ENCODE measurements at places on chromosomes 16 and 17.

DNA sequence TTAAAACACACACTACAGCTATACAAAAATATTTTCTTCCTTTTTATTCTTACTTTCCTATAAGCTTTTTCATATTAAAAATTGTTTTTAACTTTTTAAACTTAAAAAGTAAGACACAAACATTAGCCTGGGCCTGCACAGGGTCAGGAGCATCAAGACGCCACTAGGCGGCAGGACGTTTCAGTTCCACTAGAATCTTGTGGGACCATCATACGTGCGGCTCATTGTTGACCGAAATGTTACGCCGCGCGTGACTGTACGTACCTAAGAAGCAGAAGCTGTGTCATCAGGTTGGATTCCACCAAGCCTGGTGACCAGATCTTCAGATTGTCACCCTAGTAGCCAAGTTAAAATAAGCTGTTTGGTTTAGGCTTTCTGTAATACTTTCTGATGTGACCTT is 47.1 kb downstream of the USP10 start:
- DNase-seq = no peak

DNA sequence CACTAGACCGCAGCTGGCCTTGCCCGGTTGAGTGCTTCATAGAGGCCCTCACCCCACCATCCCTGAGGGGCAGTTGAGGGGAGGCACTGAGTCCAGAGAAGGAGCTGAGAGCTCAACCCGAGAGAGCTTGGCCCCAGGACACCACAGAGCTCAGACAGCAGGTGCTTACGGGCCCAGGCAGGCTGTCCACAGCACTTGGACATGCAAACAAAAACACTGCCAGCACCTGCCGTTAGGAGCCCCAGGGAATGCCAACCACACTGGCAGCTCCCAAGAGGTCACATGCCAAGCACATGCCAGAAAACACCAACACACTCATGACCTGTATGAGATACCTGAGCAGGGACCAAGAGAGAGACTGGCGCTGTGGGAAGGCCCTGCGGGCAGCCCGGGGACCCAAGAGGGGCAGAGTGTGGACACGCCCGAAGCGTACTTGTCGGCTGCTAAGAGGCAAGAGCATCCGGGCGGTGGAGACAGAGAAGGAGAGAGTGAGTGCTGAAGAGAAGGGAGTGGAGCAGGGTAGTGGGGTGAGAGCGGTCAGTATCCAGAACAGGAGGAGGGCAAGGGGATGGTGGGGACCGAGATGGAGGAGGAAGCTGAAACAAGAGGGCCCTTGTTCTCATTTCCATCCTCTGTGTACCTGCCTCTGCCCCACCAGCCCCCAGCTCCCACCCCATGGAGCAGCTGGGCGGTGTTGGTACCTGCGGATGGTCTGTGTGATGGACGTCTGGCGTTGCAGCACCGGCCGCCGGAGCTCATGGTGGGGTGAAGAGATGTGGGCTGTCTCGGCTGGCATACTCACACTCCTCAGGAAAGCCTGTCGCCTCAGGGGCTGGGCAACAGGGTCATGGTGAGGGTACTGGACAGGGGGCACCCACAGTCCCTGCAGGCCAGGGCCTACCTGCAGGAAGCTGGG is 8.2 kb downstream of the RHBDF1 start:
- DNase-seq = no peak

- no peak for DNase-seq
Measured at GRCh38 chr17:78652913-78653312, 75.7 kb upstream of the DNAH17 start.

- DNase-seq = no peak
Measured at GRCh38 chr17:51335006-51335590, 74.8 kb downstream of the UTP18 start.

- DNase-seq = no peak
Measured at GRCh38 chr17:27430882-27431491, 25.3 kb upstream of the KSR1 start.

DNA sequence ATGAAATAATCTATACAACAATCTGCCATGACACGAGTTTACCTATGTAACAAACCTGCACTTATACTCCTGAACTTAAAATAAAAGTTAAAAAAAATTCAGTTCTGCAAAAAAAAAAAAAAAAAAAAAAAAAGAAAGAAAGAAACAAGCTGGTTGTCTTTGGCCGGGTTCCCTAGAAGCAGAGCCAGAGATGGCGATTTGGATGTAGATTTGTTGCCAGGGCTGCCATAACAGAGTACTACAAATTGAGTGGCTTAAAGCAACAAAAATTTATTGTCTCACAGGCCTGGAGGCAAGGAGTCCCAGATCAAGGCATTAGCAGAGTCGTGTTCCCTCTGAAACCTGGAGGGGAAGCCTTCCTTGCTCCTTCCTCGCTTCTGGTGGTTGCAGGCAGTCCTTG is 20.4 kb downstream of the SYT17 start:
- DNase-seq = no peak

DNA sequence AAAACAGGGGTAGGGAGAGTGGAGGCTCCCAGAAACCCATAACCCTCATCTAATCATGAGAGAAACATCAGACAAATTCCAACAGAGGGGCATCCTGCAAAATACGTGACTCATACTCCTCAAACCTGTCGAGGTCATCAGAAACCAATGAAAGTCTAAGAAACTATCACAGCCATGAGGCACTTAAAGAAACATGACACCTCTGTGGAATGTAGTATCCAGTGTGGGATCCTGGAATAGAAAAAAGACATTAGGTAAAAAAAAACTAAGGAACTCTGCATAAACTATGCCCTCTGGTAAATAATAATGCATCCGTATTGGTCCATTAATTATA is 16.4 kb downstream of the CDH5 start:
- no peak for DNase-seq

- DNase-seq = no peak
Measured at GRCh38 chr17:75707079-75707571, 14.1 kb upstream of the ITGB4 start.

- no peak for DNase-seq
Measured at GRCh38 chr16:53837426-53837825, 133.5 kb downstream of the FTO start.

DNA sequence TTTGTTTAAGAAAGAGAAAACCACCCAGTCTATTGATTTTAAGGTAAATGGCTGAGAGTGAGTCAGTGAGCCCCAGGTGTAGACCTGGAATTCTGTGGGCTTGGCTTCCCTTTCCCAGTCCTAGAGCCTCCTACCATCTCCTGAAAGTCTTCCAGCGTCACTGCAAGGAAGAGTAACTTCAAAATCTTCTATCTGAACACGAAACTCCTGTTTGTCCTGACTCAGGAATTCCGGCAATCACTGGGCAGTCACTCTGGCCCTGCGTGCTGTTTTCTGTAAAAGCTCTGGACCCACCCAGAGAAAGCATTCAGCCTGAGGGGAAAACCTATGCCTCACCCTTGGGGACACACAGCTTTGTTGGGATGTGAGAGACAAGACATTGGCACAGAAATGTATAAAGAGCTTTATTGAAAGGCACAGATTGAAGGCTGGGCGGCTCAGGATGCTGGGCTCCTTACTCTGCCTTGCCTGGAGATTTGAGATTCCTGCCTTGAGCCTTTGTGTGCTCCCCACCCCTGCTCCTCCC is 15.9 kb downstream of the MINK1 start:
- no peak for DNase-seq

- DNase-seq = no peak
Measured at GRCh38 chr17:37530420-37530819, 40.7 kb downstream of the DUSP14 start.

- no peak for DNase-seq
Measured at GRCh38 chr17:80233202-80233601, 13.0 kb downstream of the SLC26A11 start.

GRCh38 chr16:53506254-53506653 is 3.2 kb upstream of the AKTIP start:
- DNase-seq = no peak

GRCh38 chr17:82531431-82531881 is 11.9 kb downstream of the FOXK2 start:
- no peak for DNase-seq

- no peak for DNase-seq
Measured at GRCh38 chr17:47816111-47816735, 5.4 kb downstream of the OSBPL7 start.

DNA sequence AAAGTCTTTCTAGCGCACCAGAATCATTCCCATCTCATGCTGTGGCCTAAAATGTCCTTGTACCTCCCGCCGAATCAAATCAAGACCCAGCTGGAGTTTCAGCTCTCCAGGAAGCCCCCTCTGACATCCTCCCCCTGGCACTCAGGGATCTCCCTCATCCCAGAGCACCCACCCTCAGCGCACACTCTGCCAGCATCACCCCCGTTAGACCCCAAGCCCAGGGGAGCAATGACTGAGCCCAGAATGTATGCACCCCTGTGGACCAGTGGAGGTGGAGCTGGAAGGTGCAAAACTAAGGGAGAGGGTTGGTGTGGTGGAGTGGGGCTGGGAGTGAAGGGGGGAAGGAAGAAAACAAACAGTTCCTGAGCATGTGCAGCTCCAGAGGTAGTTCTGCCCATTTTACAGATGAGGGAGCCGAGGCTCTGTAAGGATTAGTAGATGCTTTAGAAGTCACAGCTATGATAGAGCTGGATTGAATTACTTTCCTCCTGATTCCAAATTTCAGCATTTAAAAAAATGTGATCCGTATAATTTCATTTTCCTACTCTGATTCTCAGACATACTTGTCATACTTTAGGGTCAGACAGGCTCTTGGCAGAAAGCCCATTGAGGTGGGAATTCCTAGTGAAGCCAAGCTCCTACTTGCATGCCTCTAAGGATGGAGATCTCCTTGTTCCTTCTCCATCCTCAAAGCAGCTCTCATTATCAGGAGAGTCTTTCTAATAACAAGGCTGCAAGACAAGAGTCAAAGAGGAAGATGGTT is 242.7 kb downstream of the KATNIP start:
- DNase-seq = no peak

GRCh38 chr17:22305356-22306071 is 613.2 kb downstream of the KCNJ18 start:
- DNase-seq = no peak

DNA sequence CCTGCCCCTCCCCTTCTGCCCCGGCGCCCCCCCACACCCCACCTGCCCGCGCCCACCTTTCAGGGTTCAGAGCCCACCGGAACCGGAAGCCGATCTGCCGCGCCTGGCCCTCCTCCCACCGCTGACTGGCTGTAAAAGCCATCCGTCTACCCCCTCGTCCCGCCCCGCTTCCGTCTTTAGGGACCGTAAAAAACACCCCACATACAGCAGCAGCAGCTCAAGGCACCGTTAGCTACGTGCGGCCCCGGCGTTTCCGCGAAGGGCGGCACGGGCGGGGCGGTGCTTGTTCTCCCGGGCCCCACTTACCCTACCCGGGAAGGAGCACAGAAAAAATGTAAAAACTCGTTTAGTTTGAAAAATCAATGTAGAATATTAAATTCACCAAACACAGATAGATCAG is at the start of gene MRPL28:
MRPL28 (minus strand) TSS at position 96 of the 400 bp plus-strand sequence. CDS start 320 bp downstream, outside the sequence.
- peak; percentile 87 for DNase-seq

- peak; percentile 74 for DNase-seq
Measured at GRCh38 chr16:525520-526180, 1.9 kb upstream of the CAPN15 start.

- no peak for DNase-seq
Measured at GRCh38 chr16:31499928-31500327, 8.3 kb downstream of the RUSF1 start.

All from stimulated activated CD8-positive, alpha-beta memory T cell treated with anti-CD3 and anti-CD28 coated beads, Interleukin-15, amount 100 ng/mL, for 48 hours (primary cell).